ENCODE measurements at places on chromosomes 13 and 19.

- DNase-seq: no peak
These were observed 103.9 kb upstream of the UBL3 start for GRCh38 chr13:29954082-29955028.

GRCh38 chr19:39052846-39053245 lies 20.5 kb upstream of the FBXO27 start:
- DNase-seq: no peak

GRCh38 chr13:112132142-112132541 lies 65.2 kb downstream of the SOX1 start:
- no peak for DNase-seq

DNA sequence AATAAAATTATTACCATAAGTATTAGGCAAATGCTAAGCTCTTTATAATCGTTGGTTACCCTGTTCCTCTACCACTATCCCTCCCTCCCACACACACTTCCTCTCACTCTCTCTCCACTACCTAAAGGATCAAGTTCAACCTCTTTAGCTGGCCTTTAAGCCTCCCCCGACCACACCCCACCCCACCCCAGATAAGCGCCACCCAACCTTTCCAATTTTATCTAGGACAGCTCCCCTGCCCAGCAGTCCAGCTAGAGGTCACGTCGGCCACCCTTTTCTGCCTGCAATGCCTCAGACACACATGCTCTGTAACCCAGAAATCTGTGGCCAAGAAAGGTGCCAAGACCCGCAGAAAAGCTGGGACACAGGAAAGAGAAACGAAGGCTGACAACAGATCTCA lies 1.1 kb downstream of the LYPD4 start:
- no peak for DNase-seq

DNA sequence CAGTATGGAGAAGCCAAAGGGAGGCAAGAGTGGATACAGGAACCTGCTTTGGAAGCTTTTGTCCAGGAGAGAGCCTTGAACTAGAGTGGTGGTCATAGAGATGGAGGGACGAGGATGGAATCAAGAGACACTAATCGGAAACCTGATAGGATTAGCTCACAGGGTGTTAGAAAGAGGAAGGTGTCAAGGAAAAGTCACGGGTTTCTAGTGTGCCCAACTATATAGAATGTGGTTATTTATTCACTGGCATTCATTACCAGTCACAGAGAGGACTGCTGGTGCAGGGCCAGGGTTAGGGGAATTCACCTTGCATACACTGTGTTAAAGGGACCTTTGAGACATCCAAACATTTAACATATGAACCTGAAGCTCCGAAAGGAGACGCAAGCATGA lies 43.4 kb upstream of the URAD start:
- no peak for DNase-seq

GRCh38 chr13:32135056-32135390 lies 103.4 kb downstream of the FRY start:
- DNase-seq: no peak

- no peak for DNase-seq
These were observed 33.3 kb upstream of the SHFL start for GRCh38 chr19:10052602-10053360.

- DNase-seq: no peak
These were observed 37.2 kb downstream of the COL4A2 start for GRCh38 chr13:110344320-110344719.

- no peak for DNase-seq
These were observed 19.0 kb downstream of the OLFM2 start for GRCh38 chr19:9917321-9917720.

GRCh38 chr19:41297628-41298347 lies 12.2 kb upstream of the CCDC97 start:
- no peak for DNase-seq

DNA sequence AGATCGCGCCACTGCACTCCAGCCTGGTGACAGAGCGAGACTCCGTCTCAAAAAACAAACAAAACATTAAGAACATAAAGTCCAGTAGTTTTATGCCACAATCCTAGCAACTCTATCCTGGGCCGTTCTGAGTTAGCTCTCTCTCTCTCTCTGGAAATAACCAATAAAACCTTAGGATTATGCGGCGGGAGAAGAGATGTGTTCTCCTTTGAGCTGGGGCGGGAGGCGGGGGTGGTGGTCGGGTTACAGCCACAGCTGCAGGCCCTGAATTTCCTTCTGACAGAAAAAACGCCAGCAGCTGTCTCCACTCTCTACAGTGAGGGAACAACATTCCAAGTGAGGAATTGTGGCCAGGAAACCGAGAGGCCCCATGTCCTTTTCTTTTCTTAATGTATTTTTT lies 9.1 kb upstream of the PNMA8A start:
- DNase-seq: no peak

- no peak for DNase-seq
These were observed 2.7 kb downstream of the MKNK2 start for GRCh38 chr19:2048104-2048958.

DNA sequence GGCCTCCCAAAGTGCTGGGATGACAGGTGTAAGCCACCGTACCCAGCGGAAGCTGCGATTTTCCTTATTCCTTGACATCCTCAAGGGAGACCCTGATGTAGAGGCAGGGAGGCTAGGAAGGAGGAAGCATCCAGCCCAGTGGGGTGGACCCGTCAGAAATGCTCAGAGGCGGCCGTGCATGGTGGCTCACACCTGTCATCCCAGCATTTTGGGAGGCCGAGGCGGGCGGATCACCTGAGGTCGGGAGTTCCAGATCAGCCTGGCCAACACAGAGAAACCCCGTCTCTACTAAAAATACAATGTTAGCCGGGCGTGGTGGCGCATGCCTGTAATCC lies 11.6 kb downstream of the GZMM start:
- DNase-seq: no peak

DNA sequence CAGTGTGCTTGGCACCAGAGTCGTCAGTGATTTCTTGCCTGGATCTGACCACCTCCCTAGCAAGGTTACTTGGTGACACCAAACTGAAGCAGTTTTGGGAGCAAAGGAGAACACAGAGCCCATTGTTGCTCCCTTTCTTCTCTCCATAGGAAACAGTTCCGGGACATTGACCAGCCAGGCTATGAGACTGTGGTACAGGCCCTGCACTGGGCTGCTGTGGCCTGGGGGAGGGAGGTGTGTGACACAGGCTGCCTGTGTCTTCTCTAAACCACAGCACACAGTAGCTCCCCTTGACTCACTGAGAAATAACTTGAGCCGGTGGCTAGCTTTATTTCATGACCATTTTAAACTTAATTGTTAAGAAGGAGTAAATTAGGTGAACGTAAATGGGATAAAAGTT lies 214.8 kb upstream of the UBL3 start:
- no peak for DNase-seq

DNA sequence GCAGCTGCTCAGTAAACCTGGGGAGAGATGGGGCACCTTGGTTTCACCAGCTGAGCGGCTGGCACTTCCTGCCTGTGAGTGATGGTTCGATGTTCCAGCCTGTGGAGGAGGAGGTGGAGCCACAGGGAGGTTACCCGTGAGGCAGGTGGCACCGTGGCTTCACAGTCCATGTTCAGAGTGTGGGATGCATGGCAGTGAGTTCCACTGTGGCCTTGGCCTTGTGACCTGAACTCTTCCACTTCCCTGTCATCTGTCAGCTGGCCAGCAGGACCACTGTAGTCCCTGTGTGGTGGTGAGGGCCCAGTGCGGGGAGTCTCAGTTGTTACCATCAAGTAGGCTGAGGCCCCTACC lies 16.9 kb downstream of the SMARCA4 start:
- no peak for DNase-seq

- no peak for DNase-seq
These were observed 638 bp downstream of the ANKRD27 start for GRCh38 chr19:32674153-32674930.

DNA sequence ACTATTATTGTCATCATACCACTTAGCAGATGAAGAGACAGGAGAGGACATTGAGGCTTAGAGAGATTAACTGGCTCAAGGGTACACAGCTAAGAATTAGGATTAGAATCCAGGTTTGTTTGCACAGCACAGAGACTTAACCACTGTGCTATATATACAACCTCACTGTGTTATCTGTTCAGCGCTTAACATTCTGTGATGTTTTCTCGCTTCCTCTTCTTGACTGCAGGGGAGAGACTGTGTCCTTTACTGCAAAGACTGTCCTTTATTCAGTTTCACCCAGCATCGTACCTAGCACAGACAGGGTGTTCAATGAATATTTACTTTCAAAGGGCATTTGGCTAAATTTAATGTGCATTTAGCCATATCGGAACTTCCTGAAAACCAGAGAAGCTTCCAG lies 54.9 kb upstream of the PCDH8 start:
- no peak for DNase-seq
